Activated CD4-positive, CD25-positive, alpha-beta regulatory T cell (primary cell): ENCODE measurements at places on chromosomes 7 and 10.

GRCh38 chr7:34140066-34140465, 234.7 kb downstream of the BMPER start:
- DNase-seq, result no peak

DNA sequence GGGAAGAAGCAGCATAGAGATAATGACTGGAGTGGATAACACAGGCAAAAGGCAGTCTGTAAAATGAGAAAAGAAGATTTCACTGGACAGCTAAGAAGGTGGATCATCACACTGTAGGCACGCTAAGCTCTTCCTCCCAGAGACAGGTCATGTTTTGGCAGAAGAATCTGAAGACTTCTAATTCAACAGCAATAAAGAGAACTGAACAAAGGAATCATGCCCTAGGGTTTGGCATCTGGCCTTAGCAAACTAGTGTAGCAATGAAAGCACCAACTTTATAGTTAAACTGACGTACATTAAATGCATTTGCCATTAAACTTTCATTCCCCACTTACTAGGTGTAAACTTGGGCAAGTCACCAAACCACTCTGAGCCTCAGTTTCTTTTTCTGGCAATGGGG, 84.4 kb upstream of the SEM1 start:
- DNase-seq, result no peak

GRCh38 chr7:51351661-51352060, 35.1 kb upstream of the COBL start:
- no peak for DNase-seq

DNA sequence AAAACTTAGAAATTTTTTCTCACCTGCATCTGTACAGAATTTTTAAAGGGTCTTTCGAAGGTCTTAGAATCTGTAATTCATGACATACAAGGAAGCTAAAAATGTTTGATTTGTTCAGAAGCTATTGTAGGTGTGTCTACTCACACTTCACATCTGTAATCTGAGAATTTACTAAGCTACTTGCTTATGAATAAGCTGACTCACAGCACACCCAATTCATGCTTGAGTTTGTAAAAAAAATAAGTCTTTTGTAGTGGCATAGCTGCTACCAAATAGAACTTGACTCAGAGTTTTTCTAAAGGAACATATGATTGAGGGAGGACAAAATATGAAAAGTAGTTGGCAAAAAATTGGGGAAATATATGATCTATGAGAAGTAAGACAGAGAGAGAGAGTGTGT, 12.7 kb upstream of the AGR2 start:
- no peak for DNase-seq

- no peak for DNase-seq
Observed at GRCh38 chr7:116618338-116619128, 53.5 kb upstream of the MET start.

- no peak for DNase-seq
Observed at GRCh38 chr7:8455426-8455825, 22.0 kb downstream of the NXPH1 start.

DNA sequence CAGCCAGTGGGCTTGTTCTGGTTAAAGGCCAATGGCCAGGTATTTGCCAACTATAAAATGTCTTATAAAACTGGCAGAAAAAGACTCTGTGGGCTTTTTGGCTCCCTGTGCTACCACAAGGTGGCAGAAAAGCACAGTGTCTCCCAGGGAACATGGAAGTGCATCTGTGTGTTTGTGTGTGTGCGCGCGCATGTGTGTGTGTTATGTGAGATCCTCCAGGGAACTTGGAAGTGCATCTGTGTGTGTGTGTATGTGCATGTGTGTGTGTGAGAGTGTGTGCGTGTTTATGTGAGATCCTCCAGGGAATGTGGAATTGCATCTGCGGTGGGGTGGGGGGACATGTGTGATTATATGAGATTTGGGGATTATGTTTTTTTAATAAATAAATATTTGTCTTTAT, 30.2 kb upstream of the ABI1 start:
- no peak for DNase-seq

DNA sequence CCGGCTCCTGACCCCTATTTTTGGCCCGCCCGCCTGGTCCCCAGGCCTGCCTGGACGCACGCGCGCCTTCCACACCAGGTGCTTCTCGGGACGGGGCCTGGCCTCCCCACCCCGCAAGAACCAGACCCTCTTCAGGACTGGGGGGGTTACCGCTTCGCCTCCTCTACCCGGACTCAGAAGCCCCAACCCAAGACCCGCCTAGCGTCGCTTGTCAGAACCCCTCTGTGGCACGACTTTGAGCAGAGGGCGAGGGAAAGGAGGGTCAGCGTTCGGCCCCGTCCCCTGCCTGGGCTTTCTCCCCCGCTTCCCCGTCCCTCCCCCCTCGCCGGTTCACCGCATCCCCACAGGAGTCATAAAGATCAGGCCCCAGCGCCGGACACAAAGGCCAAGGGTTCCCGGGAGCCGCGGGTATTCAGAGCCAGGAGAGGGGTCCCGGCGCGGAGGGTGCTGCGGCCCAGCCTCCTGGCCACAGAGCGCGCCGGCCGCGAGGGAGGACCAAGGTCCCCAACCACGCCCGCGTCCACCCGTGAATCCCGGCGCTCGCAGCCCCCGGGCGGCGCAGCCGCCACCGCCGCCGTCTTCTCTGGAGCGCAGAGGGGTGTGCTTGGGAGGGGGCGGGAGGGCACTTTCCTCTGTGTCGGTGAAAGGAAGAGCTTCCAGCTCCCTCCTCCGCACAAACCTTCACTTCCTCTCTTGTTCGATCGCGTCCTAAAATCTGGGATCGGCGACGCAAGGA, 351.9 kb downstream of the DNAJB6 start:
- no peak for DNase-seq

DNA sequence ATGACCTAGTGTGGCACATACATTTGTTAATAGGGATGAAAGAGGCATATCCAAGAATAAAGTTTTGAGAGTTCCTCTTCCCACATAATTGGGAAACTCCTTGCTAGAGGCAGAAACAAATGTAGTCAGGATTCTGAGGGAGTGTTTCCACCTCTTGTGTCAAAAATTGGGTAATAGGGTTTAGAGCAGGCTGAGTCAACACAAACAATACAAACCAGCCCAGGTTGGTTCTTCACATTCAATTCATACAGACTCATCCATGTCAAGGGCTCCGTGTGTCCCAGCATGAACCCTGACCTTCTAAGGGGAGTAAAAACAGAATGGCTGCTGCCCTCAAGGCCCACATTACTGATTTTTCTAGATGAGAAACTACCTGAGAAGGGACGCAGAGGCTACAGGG, 75.3 kb downstream of the GLI3 start:
- no peak for DNase-seq

- DNase-seq, result no peak
Observed at GRCh38 chr10:28632584-28632945, 44.8 kb upstream of the BAMBI start.

DNA sequence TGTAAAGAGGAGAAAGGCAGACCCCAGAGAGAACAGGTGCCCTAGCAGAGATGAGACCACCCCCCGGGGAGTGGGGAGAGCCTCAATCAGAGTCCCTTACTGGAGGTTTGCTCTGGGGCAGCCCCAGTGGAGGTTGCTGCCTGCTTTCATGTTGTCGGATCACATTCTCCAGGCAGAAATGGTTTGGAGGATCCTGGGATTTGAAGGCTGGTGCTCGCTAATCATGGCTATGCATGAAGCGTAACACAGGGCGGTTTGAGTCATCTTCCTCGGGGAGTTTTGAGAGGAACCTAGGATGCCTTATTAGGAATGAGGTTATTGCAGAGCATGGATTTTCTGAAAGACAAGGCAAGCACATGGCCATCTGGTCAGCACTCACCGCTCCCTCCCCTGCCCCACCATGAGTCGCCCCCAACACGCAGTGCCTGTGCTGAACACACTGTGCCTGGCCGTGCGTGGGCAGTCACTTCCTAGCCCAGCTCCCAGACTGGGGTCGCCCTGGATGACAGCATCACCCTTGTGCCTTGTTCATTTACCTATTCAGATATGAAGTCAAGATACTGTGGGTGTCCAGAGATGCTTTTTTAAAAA, 319.9 kb downstream of the DPP6 start:
- DNase-seq, result no peak

DNA sequence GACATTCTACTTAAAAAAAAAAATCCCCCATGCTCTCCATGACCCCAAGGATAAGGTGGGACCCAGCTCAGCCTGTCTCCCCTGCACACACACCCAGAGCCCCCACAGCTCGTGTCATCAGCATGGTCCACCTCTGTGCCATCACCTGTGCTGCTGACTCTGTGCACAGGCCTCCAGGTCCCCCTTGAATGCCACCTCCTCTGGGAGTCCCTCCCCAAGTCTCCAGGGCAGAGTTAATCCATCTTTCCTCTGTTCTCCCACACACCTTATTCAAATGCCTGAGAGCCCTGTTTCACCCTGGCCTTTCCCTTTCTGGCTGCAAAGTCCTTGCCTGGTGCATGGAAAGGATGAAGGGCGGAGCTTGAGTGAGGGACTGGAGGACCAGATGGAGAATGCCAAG, 194.1 kb upstream of the LYZL2 start:
- DNase-seq, result no peak

- DNase-seq, result no peak
Observed at GRCh38 chr10:75136346-75136745, 24.9 kb downstream of the SAMD8 start.

DNA sequence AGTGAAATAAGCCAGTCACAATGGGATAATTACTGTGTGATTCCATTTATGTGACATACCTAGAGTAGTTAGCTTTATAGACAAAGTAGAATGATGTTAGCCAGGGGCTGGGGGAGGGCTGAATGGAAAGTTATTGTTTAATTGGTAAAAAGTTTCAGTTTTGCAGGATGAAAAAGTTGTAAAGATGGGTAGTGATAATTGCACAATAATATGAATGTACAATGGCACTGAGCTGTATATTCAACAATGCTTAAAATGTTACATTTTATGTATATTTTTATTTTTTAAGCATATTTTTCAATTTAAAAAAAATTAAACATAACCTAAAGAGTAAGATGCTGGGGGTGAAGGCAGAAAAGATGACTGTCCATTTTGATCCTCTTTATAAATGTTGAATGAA, 216.1 kb upstream of the KAT6B start:
- no peak for DNase-seq

DNA sequence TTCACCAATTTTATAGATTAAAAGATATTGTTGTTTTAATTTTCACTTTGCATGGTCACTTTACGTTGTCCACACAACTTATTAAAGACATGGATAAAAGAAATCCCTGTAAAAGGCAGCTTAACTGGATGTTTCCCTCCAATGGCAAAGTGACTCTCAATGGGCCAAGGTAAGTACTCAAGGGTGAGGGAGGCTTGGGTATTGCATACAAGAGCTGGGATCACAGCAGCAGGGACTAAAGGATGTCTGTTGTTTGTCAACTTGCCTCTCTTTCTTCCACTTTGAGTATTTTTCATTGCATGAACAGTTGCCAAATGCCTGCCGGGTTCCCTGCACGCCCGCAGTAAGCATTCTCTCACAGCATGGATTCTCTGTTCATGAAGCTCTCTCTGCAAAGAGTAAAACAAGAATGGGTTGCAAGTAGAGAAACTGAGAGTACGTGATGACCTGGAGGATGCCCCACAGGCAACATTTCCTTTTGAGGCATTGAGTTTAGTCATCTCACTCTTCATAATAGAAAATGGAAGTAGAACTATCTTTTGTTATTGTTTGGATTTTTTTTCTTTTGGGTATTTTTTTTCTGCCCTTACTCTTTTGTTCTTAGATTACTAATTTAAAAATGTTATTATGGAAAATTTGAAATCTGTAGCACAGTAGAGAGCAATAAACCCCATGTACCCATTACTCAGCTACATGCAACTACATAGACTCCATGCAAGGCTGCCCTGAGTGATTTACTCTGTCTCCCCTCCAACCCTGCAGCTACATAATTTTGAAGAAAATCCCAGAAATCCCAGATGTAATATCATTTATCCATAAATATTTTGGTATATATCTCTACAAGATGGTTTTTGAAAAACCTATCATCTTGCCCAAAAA, 26.3 kb downstream of the GPR141 start:
- no peak for DNase-seq

- DNase-seq, result no peak
Observed at GRCh38 chr10:124375691-124376090, 43.0 kb downstream of the OAT start.

GRCh38 chr7:105249216-105249615, 139.5 kb downstream of the SRPK2 start:
- DNase-seq, result no peak

DNA sequence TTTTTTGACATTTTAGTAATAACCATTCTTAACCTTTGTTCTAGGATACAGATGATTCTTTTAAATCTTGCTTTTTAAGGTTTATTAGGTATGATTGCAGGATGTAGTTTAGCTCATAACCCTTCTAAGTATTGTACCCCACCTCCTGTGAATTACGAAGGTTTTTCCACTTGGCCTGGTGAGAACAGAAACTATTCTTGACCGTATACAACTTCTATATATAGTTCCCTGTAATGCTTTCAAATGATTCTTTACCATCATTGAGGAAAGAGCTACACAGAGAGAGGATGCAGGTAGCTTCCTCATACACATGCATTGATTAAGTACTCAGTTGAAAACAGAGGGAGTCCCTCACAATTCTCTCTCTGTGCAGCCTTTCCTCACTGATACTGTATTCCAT, 86.3 kb downstream of the PALS2 start:
- DNase-seq, result no peak

DNA sequence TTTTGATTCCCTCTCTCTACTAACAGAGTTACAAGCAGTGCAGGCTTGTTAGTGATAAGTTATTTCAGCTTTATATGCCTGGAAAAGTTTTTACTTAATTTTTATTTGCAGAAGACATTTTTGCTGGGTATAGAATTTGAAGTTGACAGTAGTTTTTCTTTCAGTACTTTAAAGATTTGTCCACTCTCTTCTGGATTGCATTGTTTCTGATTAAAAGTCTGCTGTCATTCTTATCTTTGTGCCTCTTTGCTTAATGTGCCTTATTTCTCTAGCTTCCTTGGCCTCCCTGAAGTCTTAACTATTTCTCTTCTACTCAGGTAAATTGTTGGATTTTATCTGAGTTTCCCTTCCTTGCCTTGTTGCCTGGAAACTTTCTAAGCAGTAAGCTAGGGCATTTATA, 36.2 kb downstream of the PLCE1 start:
- DNase-seq, result no peak

DNA sequence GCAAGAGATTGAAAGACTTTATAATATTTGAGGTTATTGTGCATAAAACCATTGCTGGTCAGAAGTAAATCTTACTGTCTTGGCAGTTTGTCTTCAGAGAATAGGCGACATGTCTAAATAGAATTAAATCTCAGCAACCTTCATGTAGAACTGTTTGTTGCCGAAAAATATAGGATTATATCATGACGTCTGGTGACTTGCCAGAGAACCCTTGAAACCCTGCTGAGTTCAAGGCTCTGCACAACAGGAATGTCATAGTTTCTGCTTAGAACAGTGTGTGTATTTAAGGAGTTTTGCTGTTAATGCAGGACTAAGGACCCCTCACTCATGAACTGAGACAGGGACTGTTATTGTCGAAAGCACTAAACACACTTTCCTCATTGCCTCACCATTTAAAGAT, 206.4 kb upstream of the ETV1 start:
- no peak for DNase-seq
